Aorta (tissue), 5 donors: ENCODE measurements at places on chromosomes 2 and 18. TPM values are rescaled to one million over a fixed set of nuclear protein-coding genes. Genes with fewer than 3 reads are reported as not detected.
A peak's percentile ranks its signal among the peaks of the same experiment; 100 is the strongest.

The RESP18 gene
- polyA plus RNA-seq: not detected

DNA sequence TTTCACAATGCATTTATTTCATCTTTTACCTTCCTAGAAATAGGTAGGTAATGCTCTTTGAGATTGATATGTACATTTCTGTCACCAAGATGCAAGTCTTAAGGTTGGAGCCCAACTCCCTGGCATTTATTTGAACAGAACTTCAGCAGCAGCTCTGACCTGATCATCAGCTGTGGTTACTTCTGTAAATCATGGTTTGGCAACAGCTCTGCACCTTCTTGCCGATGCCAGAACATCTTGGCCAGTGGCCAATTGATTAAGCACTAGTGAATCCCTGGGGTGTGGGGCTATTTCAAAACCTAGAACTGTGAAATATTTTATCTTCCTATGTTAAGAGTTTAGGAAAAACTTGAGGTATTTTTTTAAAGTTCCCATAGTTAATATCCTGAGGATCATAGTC, 124.8 kb upstream of the NYAP2 start:
- DNase-seq: no peak

The KLHL29 gene
- polyA plus RNA-seq: 4.9 TPM

DNA sequence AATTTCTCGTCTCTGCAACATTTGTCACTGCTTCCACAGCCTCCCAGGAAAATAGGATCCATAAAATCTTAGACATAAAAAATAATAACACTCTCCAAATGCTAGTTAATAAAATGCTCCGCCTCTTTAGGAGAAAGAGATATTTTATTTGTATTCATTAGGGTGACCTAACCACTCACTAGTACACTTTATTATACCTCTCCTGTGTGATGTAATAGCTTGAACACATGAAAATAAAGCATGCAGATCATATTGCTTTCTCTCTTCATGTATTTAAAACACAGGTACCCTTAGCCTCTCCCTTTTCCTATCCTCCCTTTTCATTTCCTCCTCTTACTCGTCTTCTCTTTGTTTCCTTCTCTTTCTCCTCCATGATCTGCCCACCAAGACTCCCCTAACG, 694.2 kb downstream of the EPHA4 start:
- DNase-seq: no peak

The DCDC2C gene
- 10.7 TPM for polyA plus RNA-seq

DNA sequence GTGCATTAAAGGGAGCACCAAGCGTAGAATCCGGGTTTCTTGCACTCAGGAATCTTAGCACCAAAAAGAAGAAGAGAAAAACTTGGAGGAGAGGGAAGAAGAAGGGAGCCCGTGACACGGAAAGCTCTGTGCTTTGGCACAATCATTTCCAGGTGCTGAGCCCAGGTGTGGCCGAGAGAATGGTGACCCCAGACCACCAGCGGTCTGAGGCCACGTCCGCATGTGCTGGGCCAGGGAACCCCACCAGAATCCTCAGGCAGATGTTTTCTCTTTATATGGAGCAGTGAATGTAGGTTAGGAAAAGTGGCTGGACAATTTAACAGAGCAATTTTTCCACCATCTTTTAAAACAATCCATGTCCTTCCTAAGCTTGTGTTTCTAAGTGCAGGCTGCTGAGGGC, 520.9 kb downstream of the EPHA4 start:
- DNase-seq: no peak

The EML6 gene
- polyA plus RNA-seq: 0.95 TPM

DNA sequence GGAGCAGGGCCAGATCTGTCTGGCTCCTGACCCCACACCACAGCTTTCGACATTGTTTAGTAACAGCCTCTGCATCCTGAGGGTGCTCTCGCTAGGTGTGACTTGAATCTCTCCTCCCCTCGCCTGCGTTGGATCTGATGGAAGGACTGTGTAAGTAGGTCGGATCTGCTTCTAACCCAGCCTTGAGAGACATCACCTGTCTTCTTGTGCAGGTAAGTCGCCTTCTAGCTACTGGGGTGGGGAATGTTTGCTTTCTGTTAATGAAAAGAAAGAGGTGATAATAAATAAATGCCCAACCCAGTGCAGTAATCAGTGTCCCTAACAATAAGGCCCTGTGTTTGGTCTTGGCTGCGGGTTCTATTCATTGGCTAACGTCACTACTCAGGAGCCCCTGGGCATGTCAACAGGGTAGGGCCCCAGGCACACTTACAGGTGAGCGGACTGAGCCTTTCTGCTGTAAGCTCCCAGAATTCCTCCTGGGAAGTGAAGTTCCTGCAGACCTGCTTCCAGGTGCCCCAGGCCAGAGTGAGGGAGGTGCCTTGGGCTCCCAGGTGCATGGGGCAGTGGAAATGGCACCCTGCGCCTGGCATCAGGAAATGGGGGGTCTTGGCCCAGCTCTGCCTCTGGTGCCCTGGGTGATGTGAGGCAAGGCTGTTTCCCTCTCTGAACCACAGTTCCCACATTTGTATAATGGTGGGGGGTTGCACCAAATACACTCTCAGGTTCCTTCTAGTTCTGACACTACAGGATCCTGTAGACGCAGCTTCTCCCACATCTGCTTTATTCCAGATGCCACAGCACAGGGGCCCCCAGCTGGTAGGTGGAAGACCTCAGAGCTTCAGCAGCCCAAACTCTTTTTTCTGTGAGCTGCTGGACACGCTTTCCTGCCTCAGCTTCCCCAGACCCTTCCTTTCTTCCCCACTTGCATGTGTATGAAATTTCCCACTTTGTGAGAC, 11.2 kb upstream of the FOSL2 start:
- no peak for DNase-seq

DNA sequence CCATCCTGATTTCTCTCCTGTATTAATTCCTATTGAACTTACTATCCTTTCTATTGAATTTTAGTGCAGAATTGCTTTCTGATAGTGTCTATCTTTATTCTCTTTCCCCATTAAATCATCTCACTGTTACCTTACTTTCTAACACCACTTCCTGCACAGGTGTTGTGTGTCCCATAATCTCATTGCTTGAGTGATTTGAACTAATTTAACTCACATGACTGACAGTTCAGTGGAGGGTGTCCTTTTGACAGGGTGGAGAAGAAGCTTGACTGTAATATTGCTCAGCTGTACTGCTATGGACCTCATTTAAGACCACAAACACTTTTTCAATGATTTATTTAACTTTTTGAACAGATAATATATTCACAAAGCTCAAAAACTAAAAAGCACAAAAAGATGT, 211.8 kb downstream of the NRXN1 start:
- no peak for DNase-seq

DNA sequence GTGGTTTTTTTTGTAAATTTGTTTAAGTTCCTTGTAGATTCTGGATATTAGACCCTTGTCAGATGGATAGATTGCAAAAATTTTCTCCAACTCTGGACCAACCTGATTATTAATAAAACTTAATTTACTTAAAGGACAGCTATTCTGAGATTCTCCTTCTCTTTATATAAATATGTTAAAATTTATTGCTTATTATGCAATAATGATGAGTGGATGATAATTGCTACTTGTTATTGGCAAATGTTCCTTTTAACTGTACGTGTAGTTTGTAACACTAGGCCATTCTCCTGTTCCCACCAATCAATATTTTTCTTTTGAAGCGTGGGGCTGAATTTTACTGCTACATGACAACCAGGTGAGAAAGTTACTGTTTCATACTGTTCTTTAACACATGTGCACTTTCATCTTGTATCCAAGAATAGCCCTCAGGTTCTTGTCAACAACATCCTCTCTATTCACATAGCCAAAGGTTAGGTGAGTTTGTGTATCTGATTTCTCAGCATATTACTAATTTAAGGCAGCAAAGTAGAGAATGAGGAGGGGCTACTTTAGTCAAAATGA, 16.6 kb upstream of the STK17B start:
- no peak for DNase-seq

DNA sequence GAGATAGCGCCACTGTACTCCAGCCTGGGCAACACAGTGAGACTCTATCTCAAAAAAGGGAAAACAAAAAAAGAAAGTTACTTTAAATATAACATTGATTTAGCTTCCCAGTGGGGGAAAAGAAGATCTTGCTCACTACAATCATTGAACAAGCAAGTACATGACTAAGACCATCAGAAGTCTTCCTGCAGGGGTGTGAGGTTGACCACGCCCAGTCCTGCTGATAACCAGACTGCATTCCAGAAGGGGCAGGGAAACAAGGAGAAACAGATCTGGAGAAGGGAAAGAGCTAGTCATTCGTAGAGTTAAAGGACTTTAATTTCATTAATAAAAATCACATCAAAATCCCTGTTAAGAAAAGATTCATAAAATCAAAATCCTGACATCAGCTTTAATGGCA, 77.5 kb downstream of the EPHA4 start:
- DNase-seq: no peak

DNA sequence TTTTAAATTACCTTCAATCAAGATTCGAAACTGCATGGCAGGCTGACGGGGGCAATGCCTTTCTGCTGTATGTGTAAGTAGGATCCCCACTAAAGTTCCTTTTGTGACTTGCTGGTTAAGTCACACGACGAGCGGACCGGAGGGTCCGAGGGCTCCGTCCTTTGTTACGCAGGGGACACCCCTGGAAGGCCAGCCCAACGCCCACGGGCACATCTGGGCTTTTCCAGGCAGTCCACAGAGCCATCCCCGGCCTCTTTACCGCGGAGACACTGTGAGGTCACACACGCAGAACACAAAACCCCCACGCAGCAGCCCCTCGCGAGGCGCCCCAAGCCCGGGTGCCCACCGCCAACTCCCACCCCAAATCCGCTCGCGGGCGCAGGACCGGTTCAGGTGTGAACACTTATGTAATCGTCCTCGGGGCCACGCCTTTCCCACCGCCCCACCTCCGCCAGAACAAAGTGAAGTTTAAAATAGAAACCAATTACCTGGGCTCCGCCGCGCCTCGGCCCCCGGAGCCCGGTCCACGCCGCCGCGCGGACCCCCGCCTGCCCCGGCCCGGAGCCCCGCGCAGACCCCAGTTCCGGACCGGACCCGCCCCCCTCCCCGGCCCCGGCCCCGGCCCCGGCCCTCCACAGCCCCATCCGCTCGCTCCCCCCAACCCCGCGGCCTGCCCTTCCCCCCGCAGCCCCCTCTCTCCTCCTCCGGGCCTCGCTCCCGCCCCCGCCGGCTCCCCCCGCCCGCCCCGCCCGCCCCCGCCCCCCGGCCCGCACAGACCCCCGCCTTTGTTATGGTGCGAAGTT, 4.2 kb downstream of the ZNF516 start:
- peak; percentile 82 for DNase-seq

The UGT1A6 gene
- polyA plus RNA-seq: not detected

GRCh38 chr2:233346376-233346775, 7.9 kb upstream of the DGKD start:
- no peak for DNase-seq

- no peak for DNase-seq
Observed at GRCh38 chr2:157194097-157194688, 63.3 kb upstream of the GALNT5 start.

The PDCD1 gene
- polyA plus RNA-seq: not detected

DNA sequence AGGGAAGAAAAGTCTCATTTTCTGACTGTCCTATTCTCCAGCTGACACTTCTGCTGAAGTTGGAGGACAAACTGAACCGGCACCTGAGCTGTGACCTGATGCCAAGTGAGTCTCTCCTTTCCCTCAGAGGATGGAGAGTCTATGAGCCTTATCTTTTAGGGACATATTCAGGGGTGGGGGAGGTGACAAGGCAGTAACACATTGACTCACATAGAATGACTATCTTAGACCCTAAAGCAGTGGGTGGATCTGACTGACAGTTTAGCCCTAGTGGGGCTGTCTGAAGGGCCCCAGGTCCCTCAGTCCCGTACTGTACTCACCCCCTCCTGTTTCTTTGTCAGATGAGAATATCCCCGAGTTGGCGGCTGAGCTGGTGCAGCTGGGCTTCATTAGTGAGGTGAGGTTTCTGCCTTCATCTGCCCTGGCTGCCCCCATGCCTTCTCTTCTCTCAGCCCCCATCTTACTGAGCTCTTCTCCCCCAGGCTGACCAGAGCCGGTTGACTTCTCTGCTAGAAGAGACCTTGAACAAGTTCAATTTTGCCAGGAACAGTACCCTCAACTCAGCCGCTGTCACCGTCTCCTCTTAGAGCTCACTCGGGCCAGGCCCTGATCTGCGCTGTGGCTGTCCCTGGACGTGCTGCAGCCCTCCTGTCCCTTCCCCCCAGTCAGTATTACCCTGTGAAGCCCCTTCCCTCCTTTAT, 805 bp upstream of the KRTCAP3 start:
- no peak for DNase-seq

The RNF103 gene
- polyA plus RNA-seq: 11.4 TPM

DNA sequence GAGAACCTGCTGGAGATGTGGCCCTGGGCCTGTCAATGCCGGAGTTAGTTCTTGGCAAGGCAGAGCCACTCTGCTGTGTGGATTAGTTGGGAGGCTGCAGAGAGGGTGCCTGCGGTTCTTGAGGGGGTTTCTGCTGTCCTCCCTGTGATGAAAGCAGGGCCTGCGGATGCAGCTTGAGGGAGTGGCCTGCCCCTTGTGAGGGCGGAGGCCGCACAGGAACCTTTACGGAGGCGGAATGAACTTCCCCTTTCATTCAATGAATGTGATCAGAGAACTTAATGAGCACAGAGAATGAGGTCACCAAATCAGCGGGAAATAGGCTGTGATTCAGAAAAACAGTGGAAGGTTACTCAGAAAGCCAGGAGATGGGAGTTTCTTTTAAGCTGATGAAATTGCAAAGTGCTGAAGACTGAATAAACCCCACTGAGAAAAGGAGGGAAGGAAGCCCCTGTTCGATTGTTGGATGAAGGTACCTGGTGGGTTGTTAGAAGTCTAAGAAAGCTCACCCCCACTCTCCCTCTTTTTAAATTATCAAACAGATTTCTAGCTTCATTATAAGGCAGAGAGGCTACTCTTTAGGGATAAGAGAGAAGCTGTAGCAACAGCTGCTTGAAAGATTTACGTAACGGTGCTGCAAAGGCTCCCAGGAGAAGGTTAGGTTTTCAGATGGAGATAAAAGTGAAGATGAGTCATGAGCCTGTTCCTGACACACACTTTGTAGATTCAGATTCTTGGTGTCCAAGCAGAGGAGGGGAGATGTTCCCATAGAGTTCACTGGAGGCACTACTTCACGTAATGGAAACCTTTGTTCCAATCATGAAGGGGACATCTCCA, 47.4 kb downstream of the VWA3B start:
- no peak for DNase-seq

GRCh38 chr18:40673150-40673549, 1281.9 kb upstream of the PIK3C3 start:
- no peak for DNase-seq

The SLC11A1 gene
- 1.9 TPM for polyA plus RNA-seq

GRCh38 chr2:241422350-241422749, 66.3 kb downstream of the FARP2 start:
- no peak for DNase-seq

DNA sequence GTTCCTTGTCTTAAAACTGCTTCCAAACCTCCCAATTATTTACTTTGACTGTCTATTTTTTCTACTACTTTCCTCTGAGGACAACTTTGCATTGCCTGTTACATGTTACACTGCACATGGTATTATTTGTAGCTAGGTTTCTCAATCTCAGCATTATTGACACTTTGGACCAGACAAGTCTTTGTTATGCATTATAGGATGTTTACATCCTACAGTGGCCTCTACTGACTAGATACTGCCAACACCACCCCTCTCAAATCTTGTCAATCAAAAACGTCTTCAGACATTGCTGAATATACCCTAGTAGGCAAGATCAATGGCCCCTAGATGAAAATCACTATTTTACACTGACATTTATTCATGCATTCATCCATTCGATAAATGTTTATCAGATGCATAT, 129.6 kb upstream of the DNAJC10 start:
- DNase-seq: no peak

The SDC1 gene
- polyA plus RNA-seq: 5.4 TPM

The AMER3 gene
- polyA plus RNA-seq: not detected

- no peak for DNase-seq
Observed at GRCh38 chr18:45312555-45313126, 302.6 kb upstream of the SLC14A2 start.
